ENCODE measurements at places on chromosomes 16 and 17.

- DNase-seq = no peak
Measured at GRCh38 chr17:11170881-11171280, 70.1 kb upstream of the SHISA6 start.

- DNase-seq = no peak
Measured at GRCh38 chr17:80272366-80272765, 11.7 kb downstream of the RNF213 start.

GRCh38 chr16:3835089-3835602 lies 45.4 kb downstream of the CREBBP start:
- no peak for DNase-seq

DNA sequence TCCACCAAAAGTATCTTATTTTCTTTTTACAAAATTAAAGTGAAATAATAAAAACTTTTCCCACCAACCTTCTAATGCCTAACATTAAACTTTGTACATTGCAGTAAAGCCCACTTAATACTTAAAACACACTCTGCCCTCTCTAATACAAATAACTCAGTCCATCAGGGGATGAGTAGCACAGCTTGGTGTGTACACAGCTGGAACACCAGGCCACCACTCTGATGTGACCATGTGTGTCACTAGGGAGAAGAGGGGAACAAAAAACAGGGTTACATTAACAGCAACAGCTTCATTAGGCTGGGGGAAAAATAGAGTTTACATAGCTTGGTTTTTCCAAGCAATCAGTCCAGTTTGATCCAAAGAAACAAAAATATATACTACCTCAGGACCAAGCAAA lies 295.0 kb downstream of the CEP112 start:
- DNase-seq = no peak

- DNase-seq = no peak
Measured at GRCh38 chr17:32960815-32961214, 30.8 kb upstream of the SPACA3 start.

GRCh38 chr17:39719563-39720355 lies 10.6 kb downstream of the MIEN1 start:
- DNase-seq = no peak

- DNase-seq = no peak
Measured at GRCh38 chr16:19131825-19132218, 18.1 kb downstream of the ITPRIPL2 start.

- DNase-seq = no peak
Measured at GRCh38 chr17:34163123-34163522, 92.0 kb upstream of the CCL2 start.

GRCh38 chr16:68739964-68740627 lies 3.0 kb downstream of the CDH1 start:
- no peak for DNase-seq

DNA sequence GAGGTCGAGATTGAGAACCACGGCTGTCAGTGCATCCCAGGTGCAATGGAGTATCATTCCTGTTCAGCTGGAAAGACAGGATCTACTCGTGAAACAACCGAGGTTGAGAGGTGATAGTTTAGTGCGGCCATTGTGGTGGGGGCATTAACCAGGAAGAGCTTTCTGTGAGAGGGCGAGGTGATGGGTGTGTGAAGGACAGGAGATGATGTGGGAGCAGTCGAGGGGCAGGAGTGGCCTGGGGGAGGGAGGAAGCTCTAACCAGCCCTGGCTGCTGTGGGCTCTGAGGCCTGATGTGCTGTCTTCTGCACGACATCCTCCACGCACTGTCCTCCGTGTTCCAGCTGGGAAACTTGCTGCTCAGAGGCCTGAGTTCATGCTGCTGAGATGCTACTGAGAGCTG lies 22.0 kb downstream of the GOSR2 start:
- no peak for DNase-seq

GRCh38 chr17:77882481-77883212 lies 75.9 kb upstream of the TNRC6C start:
- DNase-seq = peak; percentile 33

DNA sequence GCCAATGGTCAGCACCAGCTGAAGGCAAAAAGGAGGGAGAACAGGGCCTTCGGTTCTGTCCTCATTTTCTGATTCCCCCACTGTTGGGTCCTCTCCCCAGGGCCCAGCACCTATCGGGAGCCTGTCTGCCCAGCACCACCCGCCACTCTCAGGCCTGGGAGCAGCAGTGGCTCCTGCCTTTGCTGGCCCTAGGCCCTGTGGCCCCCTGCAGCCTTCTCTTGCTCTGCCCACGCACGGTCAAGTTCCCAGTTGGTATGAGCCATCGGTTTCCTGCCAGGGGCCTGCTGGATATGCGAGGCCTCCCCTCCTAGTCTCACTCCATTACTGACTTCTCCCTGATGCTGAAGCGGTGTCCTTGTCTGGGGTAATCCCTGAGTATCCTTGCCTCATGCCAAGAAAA lies 37.5 kb downstream of the HSBP1 start:
- no peak for DNase-seq

DNA sequence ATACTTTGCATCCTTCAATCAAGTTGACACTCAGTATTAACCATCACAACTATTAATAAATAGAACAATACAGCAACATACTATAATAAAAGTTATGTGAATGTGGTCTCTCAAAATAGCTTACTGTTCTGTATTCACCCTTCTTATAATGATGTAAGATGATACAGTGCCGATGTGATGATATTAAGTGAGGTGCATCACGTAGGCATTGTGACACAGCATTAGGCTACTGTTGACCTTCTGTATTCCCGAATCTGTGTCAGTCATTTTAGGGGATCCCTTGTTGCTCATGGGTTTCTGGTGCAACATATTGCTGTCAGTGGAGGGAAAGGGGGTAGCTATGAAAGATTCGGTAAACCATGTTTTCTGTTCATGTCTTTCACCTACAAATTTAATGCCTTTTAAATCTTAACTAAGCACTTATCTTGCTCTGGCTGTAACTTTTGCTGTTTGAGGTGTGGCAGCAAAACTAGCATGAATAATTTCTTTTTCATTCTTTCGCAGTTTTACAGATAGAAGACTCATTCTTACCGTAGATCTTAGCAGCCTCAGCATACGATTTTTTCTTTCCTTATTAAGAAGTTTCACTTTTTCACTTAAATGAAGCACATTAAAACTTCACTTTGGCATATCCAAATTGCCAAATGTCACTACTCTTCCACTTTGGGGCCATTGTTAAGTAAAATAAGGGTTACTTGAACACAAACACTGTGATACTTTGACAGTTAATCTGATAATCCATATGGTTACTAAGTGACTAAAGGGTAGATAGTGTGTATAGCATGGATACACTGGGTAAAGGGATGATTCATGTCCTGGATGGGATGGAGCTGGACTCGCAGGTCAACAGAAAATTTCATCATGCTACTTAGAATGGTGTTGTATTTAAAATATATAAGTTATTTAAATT lies 29.6 kb downstream of the NFAT5 start:
- no peak for DNase-seq

DNA sequence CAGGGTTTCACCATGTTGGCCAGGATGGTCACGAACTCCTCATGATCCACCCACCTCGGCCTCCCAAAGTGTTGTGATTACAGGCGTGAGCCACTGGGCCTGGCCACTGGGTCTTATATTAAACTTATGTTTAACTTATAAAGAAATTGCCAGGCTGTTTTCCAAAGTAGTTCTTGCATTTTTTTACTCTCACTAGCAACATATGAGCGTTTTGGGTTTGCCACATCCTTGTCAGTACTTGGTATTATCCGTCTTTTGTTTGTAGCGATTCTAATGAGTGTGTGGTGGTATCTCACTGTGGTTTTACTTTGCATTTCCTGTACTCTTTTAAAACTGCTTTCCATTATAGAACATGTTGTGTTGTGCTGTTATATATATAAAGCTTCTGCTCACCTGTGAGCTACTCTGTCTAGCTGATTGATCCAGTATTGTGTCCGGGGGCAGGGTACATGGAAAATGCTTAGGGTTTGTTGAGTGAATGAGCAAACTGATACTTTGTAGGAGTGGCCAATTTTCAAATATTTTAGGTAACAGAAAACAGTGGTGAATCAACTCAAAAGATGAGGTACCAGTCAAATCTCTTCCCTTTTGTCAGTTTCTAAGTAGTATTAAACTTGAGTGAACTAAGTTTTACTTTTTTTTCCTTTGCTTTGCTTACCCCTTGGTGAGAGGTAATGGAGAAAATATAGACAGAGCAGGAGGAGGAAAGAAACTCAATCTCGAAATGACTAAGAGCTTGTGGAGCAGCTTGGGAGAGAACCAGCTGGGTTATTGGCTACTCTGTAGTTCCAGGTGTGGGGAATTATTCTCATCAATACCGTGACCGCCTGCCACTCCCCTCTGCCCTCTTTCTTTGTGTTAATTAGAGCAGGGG lies 75.8 kb downstream of the PITPNC1 start:
- DNase-seq = no peak

GRCh38 chr17:58303971-58304749 lies 23.4 kb upstream of the MPO start:
- no peak for DNase-seq

DNA sequence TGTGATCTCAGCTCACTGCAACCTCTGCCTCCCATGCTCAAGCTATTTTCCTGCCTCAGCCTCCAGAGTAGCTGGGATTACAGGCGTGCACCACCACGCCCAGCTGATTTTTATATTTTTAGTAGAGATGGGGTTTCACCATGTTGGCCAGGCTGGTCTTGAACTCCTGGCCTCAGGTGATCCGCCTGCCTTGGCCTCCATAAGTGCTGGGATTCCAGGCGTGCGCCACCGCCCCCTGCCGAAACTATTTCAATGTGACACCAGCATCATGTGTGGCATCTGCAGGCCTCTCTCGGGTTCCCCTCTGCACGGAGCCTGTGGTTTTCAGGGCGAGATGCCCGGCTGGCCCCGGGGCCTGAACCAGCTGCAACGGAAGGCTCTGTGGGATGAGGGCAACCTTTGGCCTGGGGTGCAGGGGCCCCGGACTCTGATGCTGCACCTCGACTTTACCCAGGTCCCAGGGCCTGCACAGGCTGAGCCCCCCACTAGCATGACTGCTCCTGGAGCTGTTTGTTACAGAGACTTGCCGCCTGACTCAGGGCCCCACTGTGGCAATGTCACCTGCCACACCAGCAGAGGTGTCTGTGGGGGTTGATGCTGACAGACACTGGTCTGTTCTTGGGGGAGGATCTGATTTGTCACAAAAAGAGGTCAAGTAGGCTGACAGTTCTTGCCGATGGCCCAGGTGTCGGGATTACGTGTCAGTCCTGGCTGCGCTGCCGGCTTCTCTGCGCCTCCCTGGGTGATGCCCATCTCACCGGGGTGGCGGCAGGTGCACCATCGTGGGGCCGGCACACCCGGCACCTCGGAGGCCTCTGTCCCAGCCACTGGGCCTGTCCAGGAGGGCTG lies 8.6 kb upstream of the TEX19 start:
- DNase-seq = no peak

DNA sequence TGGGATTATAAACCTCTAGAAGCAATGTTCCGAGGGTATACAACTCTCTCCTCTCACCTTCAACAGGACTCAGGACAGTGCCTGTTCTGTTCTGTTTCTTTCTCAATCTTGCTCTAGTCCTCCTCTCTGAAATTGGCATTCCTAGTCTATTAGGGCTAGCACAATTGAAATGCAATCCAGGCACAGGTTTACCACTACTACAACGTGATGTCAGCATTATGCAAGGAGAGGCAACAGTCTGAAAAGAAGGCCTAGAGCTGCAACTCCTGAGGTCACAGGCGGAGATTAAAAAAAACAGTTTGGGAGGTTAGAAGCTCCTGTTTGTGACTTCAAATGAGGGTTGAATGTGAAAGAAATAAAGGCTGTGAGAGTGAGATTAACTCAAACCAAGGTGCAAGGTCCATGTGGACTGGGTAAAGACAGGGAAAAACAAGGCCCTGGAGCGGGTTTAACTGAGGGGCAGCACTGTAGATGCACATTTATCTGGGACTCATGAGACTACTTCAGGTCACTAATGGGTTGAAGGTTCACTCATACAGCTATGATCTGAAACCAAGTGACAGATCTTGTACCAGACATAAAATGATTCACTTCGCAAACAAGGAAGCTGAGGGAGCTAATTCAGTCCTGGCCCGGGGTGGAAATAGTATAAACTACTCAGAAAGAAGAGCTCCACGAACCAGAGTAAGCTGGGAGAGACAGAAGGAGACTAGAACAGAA lies 16.8 kb downstream of the AMFR start:
- no peak for DNase-seq

DNA sequence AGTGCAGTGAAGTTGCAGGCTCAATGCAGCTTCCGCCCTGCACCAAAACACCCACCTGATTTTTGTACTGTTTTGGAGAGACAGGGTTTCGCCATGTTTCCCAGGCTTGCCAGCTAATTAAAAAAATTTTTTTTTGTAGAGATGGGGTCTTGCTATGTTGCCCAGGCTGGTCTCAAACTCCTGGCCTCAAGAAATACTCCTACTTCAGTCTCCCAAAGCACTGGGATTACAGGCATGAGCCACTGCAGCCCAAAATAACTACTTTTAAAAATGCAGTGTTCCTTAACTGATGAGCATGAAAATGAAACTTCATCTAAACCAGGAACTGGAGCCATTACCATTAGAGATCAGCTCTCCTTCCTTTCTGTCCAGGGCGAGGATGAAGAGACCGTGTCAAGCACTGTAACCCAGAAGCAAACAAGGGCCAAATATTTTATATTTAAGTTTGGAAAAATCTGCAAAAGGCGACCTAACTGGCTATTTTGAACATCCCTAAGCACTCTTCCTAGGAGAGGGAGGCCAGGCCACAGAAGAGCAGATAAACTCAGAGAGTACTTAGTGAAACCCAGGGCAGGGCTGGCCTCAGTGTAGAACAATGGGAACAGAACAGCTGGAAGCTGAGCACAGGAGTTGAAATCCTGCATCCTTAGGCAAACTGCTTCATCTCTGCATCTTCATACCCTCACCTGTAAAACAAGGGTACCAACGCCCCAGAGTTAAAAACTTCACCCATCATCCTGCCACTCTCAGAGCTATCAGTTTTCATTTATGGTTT lies 24.0 kb downstream of the CREBBP start:
- DNase-seq = no peak

- no peak for DNase-seq
Measured at GRCh38 chr16:56336071-56336688, 89.2 kb downstream of the AMFR start.

DNA sequence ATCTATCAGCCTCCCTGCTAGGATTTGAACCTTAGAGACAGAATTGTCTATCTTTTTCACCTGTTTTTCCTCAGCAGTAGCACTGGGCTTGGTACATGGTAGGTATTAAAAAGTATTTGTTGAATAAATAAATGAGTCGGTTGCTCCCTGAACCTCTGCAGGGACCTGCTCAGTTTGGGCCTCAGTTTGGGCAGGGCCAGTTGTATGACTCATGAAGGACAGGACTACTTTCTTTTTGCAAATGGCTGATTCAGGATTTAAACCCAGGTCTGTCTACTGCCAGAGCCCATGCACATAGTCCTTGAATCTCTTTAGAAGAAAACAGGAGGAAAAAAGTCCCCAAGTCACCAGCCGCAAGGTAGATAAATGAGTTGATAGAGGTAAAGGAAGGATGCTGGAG lies 3.1 kb downstream of the MMP2 start:
- DNase-seq = no peak
